Fibroblast of pulmonary artery (primary cell): ENCODE measurements at places on chromosomes 3 and 15.

DNA sequence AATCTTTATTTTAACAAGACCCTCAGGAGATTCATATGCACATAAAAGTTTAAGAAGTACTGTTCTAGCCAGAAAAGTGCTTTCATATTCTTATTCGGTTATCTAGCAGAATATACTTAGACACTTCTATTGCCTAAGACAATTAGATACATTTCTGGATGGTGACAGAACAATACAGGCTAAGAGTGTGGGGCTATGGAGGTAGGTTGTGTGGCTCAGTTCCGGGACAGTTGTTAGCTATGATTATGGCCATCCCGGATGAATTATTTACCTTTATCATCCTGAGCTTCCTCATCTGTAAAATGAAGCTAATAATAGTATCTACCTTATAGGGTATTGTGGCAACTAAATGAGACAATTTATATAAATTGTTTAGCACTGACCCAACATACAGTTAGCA lies 6.6 kb downstream of the FAM98B start:
- DNase-seq, result no peak

DNA sequence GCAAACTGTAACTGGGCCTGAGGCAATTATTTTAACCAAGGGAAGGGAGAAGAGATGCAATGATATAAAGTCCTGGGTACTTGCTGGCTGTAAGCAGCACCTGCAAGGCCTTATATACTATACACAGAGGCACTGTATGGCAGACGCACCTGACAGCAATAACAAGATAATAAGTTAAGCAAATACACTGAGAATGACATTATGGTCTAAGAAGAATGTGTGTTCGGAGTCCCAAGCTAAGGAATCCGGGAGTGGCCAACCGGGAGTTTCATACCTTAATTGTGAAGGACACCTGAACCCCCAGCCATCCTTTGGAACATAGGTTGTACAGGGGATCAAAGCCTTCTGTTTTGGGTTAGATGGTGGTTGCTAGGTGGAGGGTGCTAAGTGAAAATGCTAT lies 13.7 kb downstream of the FAM240A start:
- DNase-seq, result no peak

DNA sequence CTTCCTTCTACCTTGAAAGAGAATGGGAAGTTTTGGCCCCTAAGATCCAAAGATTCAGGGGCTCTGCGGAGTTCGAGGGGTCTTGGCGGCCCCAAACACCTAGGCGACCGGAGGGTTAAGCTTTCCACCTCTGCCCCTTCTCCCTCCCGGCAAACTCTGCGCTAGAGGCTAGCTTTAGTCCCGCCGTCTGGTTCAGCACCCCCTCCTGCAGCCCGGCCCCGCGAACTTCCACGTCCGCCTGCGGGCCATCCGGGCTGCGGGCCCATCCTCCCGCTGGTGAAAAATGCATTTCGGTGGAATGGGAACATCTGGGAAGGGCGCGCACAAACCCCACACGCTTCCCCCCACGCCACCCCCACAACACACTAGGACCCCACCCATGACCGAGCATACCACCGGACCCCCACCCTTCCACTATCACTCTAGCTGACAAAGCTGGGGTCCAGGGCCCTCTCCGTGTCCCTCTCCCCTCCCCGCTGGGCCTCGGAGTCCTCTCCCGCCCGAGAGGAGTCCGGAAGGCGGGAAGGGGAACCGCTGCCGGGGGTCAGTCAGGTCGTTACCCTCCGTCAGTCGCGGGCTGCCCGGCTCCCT lies 1.0 kb downstream of the SHOX2 start:
- no peak for DNase-seq

- no peak for DNase-seq
Measured at GRCh38 chr3:126927401-126927750, 55.5 kb upstream of the PLXNA1 start.

DNA sequence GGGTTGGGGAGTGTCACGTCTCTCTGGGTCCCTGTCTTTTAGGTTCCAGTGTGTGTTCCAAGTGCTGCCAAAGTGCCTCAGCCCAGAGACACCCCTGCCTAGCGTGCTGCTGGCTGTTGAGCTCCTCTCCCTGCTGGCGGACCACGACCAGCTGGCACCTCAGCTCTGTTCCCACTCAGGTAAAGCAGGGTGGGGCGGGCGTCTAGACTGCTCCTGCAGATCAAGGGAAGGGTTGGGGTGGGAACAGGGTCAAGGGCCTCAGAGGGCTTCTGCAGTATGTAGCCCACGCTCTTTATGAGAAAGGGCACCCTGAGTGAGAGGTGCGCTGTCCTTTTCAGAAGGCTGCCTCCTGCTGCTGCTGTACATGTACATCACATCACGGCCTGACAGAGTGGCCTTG lies 17.2 kb downstream of the ATRIP start:
- no peak for DNase-seq

GRCh38 chr3:140752499-140752898 lies 74.6 kb downstream of the TRIM42 start:
- no peak for DNase-seq

- DNase-seq, result peak; percentile 67
Measured at GRCh38 chr3:141796889-141797781, 33.9 kb downstream of the GRK7 start.

- DNase-seq, result peak; percentile 77
Measured at GRCh38 chr3:171049861-171050444, 23.4 kb upstream of the SLC2A2 start.

- no peak for DNase-seq
Measured at GRCh38 chr15:57591822-57592367, at the start of gene MYZAP. Gene MYZAP, plus strand, starts transcription at chr15:57591904. Its CDS starts 131 bp downstream, at chr15:57592035.

DNA sequence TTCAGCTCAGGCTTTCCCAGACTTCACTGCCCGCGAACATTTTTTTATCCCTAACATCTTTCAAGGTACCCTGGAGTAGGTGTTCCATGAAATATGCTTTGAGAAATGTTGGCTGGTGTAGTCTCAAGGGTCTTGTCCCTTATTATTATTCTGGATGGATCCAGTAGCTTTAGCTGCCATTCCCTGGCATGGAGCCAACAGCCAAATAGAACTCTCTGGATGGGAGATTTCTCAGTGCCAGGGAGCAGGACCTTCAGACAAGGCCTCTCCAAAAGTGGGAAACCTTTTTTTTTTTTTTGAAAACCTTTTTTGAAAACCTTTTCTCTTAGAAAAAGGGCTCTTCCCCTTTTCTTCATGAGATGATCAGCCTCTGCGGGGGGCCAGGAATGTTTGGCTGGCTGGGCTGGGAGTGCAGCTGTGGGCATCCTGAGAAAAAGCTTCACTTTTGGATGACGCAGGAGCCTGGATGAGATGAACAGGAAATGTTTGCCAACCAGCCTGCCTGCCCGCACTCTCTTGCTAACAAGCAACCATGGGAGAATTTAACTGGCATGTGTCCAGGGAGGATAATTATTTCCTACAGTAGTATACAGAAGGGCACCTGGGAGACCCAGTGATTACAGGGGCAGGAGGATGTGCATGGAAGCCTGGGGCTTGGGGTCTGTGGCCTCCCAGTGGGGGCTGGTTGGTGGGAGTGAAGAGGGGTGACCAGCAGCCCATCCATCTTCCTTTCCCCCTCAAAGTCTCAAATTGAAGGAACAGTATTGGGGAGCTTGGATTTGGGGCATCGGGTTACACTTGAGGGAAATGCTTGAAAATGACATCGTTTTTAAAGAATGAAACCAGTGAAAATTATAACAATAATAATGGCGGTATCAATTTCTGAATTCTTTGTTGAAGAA lies 109.1 kb upstream of the LRIG1 start:
- DNase-seq, result peak; percentile 59

DNA sequence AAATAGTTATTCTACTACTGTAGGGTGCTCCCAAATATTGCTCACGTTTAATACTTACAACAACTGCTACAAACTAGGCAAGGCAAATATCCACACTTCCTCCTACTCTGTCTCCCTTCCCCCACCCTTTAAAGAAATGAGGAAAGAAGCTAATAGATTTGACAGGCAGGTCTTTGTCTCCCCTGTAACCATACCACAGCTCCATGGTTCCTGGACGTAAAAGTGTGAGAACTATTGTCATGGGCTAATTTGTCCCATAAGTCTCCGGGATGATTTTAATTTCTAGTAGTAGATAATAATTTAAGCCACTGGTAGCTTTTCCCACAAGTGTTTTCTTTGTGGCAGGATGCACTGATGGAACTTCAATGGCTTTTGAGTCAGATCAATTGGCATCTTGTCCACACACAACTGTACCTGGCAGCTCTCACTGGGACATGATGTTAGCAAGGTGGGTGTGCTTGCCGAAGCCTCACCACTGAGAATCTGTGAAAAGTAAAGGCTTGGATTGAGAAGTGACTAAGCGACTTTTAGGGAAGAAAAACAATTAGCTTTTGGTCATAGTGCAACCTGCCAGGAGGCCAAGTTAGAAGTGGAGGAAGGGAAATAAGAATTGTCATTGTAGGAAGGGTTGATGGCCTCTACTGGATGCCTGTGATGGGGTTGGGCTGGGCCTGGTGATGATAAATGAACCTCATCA lies 1.4 kb upstream of the CPOX start:
- no peak for DNase-seq

DNA sequence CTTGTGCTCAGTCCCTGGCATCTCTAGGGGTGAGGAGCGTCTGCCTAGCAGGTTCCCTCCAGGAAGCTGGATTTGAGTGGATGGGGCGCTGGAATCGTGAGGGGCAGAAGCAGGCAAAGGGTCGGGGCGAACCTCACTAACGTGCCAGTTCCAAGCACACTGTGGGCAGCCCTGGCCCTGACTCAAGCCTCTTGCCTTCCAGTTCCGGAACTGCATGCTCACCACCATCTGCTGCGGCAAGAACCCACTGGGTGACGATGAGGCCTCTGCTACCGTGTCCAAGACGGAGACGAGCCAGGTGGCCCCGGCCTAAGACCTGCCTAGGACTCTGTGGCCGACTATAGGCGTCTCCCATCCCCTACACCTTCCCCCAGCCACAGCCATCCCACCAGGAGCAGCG lies 5.0 kb downstream of the RHO start:
- no peak for DNase-seq

- DNase-seq, result no peak
Measured at GRCh38 chr15:56098195-56098863, 104.9 kb upstream of the NEDD4 start.

DNA sequence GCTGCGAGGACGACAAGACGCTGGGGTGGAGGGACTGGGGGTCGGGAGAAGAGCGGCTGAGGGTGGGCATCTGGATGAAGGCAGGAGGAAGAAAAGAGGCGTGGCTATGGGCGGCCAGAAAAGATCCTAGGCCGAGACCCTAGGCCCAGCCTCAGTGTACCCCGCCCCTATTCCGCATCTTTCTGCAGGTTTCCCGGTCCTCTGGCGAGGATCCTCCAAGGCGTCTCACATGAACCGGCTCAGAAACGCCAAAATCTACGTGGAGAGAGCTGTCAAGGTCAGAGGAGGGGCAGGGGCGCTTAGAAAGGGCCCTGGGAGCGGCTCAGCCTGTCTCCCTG lies 340 bp downstream of the TTLL3 start:
- DNase-seq, result no peak

DNA sequence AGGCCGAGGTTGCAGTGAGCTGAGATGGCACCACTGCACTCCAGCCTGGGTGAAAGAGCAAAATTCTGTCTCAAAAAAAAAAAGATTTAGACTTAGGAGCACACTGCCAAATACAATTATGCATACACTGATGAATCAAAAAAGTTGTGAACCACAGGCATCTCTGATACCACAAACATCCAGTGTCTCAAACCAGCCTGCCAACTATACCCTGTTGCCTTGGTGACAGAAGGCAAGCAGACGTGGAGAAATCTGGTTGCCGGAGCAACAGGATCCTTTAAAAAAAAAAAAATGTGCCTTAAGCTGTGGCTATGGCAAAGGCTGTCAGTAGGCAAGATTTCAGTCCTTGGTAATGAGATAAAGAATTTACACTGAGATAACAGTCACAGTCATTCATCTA lies 202.3 kb downstream of the NEK10 start:
- DNase-seq, result peak; percentile 87

- DNase-seq, result no peak
Measured at GRCh38 chr15:29849218-29849617, 26.9 kb upstream of the TJP1 start.

GRCh38 chr15:73258271-73259108 lies 110.3 kb downstream of the HCN4 start:
- DNase-seq, result no peak

GRCh38 chr3:146375219-146375618 lies 94.1 kb downstream of the PLSCR2 start:
- DNase-seq, result peak; percentile 68

GRCh38 chr3:7710284-7710683 lies 791.3 kb upstream of the LMCD1 start:
- DNase-seq, result no peak

DNA sequence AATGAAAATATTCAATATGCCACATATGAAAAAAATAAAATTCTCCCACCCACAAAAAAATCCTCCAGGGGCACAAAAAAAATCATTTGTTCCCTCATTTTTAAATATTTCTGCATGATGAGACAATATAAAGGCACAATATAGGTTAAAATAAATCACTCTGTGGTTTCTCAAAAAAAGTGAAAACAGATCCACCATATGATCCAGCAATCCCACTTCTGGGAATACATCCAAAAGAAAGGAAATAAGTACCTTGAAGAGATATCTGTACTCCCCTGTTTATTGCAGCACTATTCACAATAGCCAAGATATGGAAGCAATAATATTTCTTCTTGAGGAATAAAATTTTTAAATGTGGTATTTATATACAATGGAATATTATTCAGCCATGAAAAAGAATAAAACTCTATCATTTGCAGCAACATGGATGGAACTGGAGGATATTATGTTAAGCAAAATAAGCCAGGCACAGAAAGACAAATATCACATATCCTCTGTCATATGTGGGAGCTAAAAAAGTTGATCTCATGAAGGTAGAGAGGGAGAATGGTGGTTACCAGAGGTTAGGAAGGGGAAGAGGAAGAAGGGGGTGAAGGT lies 1.5 kb downstream of the ATP8B4 start:
- no peak for DNase-seq

DNA sequence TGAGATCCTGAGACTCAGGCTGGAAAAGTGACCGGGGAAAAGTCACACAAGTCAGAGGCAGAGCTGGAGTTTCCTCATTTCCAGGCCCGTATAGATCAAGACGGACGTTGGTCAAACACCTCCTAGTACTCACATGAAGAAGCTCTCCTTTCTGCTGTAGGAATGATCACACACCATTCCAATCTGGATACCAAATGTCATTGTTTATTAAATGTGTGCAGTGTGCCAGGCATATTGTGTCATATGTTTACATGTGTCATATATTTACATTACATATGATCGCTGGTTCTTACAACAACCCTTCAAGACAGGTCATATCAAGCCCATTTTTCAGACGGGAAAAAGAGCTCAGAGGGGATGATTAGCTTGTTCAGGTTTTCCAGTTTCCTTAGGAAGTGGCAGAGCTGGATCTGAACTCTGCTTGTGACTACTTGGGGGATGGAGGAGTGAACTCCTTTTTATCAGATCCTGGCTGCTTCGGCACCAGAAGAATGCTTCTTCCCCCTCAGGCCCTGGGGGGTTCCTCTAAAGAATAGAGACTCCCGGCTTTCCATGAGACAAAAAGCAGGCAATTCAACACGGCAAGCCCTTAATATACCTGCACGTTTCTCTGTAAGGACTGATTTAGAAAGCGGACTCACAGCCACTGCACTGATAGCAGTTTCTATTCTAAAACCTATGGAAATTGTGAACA lies 41.9 kb downstream of the FAM43A start:
- no peak for DNase-seq

GRCh38 chr3:123343296-123344174 lies 105.4 kb downstream of the ADCY5 start:
- no peak for DNase-seq
